ENCODE measurements at places on chromosomes 1 and 21.

GRCh38 chr1:183910845-183911244 lies 105.9 kb downstream of the RGL1 start:
- DNase-seq: no peak

GRCh38 chr1:159946242-159947187 lies 1.1 kb upstream of the IGSF9 start:
- no peak for DNase-seq

GRCh38 chr1:147527941-147528936 lies 13.1 kb upstream of the BCL9 start:
- no peak for DNase-seq

DNA sequence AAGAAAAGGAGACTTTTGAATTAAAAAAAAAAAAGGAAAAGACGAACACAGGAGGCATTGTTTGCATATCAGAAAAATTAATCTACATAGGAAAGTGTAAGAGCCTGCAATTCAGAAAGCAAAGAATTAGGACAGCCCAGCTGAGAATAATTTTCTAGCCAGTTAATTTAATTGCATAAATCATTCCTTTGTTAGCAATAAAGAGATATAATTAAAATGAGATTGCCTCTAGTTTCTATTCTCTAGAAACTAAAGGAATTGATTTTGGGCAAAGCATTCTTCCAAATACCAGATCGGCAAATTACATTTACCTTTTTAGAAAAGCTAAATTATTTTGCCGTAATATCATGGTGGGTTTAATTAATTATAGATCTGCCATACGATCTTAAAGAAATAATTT lies 46.0 kb downstream of the NUF2 start:
- no peak for DNase-seq

- no peak for DNase-seq
These were observed 58.4 kb downstream of the KLHDC7A start for GRCh38 chr1:18539171-18539570.

GRCh38 chr1:234475167-234475793 lies 3.7 kb downstream of the TARBP1 start:
- DNase-seq: no peak

DNA sequence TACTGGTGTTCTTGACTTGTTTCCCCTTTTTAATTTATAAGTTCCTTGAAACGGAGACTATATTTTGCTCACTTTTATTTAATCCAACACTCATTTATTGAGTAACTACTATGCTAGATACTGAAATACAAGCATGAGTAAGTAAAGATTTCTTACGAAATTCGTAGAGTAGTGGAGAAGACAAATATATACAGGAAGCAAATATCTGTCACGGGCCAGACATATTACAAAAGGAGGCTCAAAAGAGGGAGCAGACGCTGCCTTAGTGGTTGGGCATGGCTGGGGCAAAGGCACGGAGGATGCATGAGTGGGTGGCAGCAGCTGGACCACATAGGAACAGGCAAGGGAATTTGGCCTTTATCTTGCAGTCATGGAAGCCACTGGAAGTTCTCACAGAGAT lies 6.8 kb downstream of the NCF2 start:
- no peak for DNase-seq

- no peak for DNase-seq
These were observed 16.1 kb downstream of the CSF1 start for GRCh38 chr1:109926662-109927300.

GRCh38 chr1:39573736-39574624 lies 2.6 kb downstream of the PABPC4 start:
- DNase-seq: no peak

DNA sequence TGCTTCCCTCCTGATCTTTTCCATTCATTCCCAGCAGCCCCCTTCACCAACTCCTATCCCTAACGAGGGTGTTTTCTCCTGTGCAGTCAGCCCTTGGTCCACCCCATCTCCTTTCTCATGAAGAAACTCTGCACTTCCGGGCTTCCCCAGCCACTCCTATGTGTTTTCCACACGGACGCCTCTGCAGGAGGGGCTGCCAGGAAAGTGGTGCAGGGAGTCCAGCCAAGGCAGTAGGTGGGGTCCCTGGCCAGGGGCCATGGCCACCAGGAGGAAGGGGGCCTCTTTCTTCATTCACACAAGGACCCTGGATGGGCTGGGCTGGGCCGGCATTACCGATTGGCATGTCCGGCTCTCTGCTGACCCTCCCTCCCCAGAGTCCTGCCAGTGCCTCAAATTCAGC lies 72.8 kb upstream of the EFHD2 start:
- no peak for DNase-seq

GRCh38 chr1:46545784-46546183 lies 5.7 kb downstream of the KNCN start:
- no peak for DNase-seq

DNA sequence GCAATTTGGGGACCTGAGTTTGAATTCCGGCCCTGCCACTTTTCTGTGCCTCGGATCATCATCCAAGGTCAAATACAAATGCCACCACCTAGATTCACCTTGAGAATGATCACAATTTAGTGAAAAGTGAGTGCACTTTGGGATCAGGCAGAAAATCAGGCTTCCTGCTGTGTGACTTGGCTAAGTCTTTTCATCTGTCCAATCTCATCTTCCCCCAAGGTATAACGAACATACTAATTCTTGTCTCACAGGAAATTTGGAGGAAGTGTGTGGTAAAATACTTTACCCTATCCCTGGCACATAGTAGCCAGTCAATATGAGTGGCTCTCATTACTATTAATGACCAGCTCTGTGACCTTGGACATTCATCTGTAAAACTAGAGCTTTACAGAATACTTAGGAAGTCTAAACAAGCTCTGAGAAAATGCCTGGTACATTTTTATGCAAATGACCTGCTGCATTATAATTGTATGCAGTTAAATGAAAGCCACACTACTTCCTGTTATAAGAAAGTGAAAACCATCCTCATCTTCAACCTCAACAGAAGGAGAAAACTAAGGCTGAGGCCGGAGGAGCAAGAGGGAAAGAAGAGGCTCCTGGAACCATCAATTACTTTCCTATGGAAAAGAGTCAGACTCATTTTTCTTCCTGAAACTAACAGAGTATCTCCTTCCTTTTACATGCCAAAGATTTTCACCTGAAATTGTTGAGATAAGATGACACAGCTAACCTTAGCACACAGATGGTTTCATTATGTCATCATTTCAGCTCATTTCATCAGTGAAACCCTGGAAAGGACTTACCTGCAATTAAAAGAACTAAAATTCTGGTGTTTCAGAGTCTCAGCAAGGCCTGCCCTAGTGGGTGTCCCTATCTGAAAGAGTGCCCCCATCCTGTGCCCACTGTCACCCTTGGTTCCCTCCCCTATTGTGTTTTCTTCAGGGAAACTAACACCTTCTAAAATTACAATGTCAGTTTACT lies 32.6 kb upstream of the RGS8 start:
- DNase-seq: no peak

- no peak for DNase-seq
These were observed 40.1 kb downstream of the CHAF1B start for GRCh38 chr21:36425286-36425685.

DNA sequence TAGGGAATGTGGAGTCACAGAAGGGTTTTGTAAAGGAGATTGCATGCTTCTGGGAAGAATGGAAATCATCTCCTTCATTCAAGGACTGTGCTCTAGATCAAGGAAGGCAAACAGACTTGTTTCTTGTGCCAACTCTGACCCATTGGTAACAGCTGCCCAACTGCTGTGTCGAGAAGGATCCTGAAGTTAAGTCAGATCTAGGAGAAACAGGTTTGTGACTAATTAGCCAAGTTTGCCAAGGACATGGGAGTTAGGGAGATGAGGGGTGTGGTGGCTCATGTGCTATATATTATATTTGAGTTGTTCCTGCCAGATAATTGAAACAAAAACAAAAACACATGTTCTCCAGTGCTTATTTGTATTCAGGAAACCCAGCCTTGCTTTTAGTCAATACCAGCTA lies 251.2 kb upstream of the USP24 start:
- no peak for DNase-seq

DNA sequence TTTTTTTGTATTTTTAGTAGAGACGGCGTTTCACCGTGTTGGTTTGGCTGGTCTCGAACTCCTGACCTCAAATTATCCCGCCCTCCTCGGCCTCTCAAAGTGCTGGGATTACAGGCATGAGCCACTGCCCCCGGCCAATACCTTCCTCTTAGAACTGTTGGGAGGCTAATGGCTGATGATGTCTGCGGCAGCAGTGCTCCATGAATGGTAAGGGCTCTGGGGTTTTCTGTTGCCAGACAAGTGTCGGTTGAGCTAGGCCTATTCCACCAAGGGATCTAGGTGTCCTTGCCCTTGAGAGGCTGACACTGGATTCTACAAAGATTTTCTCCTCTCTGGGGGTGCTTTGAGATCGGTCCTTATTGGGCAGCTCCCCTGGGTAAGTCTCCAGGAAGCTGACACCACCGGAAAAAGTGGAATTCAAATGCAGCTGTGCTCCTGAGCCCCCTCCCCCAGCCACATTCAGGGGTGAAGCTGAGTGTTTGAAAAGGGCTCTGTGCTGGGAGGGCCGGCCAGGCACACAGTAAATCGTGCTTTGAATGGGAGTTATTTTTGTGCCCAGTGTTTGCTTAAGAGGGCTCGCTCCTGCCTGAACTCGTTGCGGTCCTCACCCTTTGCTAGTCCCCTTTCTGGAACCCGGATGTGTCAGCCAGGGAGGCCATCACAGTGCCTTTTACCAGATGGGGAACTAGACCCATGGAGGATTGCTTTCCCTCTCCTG lies 5.2 kb downstream of the SOX13 start:
- no peak for DNase-seq

DNA sequence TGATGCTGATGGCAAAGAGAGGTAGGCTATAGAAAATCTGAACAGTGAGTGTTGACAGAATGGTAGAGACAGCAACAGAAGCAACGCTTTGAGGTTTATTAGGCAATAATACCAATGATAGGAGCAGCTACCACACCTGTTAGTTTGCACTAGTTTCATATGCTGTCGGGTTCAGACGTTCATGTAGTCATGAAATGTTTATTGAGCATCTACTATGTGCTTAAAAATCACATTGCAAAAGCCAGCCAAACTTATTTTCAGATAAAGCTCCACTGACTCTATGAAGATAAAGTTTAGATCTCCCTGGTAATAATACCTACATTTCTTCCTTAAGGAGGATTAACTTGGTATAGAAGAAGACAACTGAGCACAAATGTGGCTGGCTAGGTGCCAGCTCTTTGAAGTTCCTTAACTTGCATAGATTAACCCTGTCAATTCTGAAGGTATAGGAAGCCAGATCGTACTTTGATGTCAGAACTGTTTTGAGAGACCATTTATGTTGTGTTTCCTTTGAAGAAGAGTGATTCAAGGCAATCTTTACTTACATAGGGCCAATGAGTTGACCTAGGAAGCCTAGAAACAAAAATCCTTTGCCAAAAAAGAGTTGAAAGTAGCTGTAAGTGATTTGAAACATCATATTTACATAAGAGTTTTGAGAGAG lies 71.5 kb downstream of the DISP1 start:
- DNase-seq: no peak

DNA sequence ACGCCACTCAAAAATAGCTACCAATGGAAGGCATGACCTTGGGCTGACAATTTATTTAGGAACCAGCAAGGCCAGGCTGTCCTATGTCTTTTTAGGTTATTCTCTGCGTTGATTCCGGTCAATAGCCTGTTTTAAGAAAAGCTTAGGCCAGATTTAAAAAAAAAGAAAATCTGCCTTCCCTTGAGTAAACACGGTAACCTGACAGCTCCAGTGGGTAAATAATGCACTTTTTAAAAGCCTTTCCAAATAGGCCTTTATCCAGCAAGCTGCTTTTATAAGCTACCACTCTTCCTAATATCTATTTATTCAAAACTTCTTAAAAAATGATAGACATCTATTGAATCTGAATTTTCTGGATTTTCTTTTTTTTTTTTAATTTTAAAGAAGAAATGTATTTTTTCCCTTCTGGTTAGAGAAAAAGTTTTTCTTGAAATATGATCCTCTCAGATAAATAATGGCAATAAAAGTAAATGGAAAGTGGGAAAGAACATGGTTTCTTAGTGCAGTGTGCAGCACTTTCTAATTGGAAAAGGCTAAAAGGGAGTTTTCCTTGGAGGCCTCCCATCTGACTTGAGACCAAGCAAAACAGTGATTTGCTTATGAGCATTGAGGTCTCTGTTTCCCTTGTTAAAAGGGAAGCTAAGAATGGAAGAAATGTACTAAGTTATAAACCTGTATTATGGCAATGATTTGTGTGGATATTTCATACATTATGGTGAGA lies 281.0 kb upstream of the RUNX1 start:
- no peak for DNase-seq

DNA sequence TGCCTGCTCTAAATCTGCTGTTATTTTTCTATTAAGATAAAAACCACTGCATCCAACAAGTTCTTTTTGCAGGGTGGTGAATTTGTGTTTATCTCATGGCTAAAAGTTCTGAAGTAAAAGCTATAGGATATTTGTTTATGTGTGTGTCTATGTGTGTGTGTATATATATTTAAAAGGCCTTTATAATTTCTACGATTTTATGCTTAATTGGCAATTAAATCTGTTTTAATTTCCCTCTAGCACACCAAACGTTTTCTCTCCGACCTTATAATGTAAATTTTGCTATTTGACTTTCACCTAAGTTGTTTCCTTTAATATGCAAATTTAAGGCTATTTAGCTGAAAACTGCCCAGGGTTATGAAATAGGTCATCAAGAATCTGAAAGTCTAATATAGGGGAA lies 19.8 kb upstream of the HPDL start:
- no peak for DNase-seq

DNA sequence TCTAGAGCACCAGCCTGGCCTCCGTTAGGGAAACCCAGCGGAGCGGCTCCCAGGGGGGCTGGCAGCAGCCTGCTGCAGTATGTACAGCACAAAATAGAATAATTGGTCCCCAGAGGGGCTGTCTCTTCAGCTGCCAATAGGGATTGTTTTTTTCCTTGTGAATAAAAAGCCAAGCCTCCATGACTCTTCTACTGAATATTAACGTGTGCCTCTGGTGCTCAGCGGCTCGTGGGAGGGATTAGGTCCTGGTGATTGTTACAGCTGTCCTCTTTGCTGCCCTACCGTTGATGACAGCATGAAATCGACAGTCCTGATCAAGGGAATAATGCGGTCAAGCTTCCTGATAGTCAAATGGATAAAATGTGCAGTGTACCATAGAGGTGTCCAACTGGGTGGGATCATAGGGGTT lies 190.7 kb upstream of the RUNX1 start:
- no peak for DNase-seq

DNA sequence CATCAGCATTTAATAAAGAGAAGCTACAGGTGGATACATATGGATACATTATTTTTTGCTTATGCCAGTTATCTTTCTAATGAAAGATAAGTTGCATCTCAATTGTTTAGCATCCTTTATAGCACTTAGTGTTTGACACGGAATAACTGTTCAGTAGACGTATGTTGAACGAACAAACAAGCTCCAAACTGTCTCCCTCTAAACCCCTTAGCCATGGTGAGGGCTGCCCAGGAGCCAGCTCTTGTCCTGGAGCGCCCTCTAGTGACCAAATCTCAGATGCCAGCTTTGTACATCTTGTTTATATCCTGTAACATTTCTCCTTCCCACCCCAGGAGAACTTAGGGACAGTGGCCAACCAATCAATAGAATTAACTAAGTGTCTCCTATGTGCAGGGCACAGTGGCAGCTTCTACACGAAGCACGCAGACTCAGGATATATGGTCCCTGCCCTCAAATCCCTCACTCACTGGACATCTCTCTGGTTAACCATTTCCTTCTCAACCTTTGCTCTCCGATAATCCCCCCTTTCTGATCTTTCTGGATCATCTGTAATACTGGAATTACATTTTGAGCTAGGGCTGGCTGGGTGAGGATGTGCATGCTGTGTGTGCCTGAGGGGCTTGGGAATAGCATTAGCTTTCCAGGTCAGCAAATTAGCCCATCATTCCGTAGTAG lies 22.9 kb downstream of the KCNA10 start:
- DNase-seq: no peak

- no peak for DNase-seq
These were observed 227.3 kb downstream of the BRINP3 start for GRCh38 chr1:190250368-190250767.

GRCh38 chr1:6414443-6414844 lies 5.3 kb downstream of the HES2 start:
- no peak for DNase-seq

All from activated gamma-delta T cell (primary cell).